ENCODE measurements at places on chromosomes 1 and 21. TPM values are rescaled to one million over a fixed set of nuclear protein-coding genes. Genes with fewer than 3 reads are reported as not detected.

METTL18 gene
- 11.2 TPM for polyA plus RNA-seq

ETV3L gene
- polyA plus RNA-seq = not detected

HDAC1 gene
- 153 TPM for polyA plus RNA-seq

SLC25A34 gene
- polyA plus RNA-seq = 2.7 TPM

OR2L5 gene
- polyA plus RNA-seq = not detected

SH3D21 gene
- 24.2 TPM for polyA plus RNA-seq

GABPB2 gene
- 11.6 TPM for polyA plus RNA-seq

SLC45A1 gene
- polyA plus RNA-seq = 2.0 TPM

FBXO2 gene
- 102 TPM for polyA plus RNA-seq

ANKRD35 gene
- polyA plus RNA-seq = 0.93 TPM

IGSF9 gene
- polyA plus RNA-seq = 107 TPM

NPHS2 gene
- polyA plus RNA-seq = not detected

ANKRD13C gene
- 19.0 TPM for polyA plus RNA-seq

DNA sequence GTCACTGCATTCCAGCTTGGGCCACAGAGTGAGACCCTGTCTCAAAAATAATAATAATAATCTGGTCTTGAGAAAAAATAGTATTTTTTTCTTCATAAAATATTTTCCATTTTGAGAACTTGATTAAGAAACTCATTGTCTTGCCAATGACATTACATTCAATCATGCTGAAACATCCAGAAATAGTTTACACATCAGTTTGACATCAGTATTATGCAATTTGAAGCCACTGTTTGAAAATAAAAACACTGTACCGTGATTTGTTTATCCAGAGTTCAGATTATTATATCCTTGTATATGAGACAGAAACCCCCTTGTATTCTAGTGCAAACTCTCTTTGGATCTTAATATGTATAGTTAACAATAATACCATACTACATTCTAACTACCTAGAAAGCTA lies 6.9 kb downstream of the FMO2 start:
- no peak for DNase-seq

- DNase-seq = no peak
Measured at GRCh38 chr1:218462116-218462515, 117.0 kb downstream of the TGFB2 start.

GRCh38 chr1:52553362-52554266 lies 722 bp upstream of the TUT4 start:
- DNase-seq = peak; percentile 84

DNA sequence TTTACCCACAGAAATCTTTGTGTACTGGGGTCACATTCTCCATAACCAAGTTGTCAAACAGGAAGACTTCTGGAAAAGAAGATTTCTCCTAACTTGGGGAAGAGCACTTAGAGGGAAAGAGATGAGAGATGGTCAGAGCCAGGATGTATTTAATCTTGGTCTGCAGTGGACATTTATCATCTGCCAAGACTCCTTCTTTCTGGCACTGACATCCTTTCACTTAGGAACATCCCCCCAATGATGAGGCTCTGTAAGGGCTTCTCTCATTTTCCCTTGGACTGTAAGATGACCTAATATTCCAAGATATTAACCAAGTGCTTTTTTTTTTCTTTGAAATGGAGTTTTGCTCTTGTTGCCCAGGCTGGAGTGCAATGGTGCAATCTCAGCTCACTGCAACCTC lies 39.3 kb upstream of the IGSF3 start:
- DNase-seq = no peak

GRCh38 chr1:160707236-160708064 lies 4.2 kb downstream of the CD48 start:
- DNase-seq = no peak

GRCh38 chr1:36710951-36711350 lies 228.2 kb upstream of the CSF3R start:
- no peak for DNase-seq

DNA sequence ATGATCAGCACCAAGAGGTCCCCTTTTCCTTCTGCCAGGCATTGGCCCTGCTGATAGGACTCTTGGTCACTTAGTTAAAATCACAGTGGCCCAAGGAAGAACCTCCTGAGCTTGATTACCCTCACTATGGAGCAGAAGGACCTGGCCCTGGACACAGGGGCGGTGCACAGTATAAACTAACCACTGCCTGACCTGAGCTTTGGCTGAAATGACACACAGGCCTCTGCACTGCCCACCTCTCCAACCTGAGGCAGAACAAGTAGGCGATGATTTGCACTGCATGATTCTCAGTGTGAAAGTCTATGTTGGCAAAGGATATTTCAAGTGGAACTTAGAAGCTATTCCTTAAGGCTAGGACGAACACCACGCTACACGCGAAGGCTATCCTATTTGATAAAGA lies 48.5 kb downstream of the CAPN2 start:
- DNase-seq = no peak

GRCh38 chr1:160309185-160309557 lies 24.2 kb upstream of the PEX19 start:
- no peak for DNase-seq

DNA sequence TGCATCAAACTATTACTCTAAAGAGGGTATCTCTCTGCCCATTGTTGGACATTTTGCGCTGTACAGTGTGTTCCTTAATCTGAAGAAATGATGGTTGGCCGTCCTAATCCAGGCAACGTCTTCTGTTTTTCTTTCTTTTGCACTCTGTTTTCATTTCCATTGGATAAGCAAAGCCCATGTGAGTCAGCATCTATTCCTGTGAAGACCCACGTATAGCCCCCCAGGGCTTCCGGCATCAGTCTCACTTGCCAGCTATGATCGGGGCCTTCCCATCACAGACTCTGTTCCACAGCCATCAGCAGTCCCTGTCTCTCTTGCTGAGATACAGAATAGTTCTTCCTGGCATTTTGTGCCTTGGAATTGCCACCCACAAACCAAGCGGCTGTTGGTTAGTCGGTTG lies 29.2 kb upstream of the BRDT start:
- DNase-seq = no peak

DNA sequence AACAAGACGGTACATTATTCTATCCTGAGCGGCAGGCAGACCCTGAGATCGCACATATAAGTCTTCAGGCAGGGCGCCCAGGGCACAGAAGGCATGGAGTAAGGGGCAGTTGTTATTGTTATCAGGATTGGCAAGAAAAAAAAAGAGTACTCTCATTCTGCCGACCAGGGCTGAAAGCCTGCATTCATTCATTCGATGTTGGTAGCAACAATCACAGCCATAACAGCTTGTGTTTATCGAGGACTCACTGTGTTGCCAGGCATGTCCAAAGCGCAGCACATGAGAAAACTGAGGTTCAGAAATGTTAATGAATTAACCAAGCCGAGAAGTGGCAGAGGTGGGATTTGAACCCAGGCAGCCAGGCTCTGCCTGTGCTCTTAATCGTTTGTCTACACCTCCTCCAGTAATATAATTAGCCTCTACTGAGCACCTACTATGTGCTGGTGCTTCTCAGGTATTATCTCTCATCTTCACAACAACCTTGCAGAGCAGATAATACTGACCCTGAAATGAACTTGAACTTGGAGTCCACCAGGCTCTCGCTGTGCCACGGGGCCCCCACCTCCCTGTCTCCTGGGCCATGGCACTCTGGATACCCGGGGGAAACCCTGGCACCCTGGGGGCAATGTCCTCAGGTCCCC lies 56.2 kb downstream of the TAS1R2 start:
- no peak for DNase-seq

DNA sequence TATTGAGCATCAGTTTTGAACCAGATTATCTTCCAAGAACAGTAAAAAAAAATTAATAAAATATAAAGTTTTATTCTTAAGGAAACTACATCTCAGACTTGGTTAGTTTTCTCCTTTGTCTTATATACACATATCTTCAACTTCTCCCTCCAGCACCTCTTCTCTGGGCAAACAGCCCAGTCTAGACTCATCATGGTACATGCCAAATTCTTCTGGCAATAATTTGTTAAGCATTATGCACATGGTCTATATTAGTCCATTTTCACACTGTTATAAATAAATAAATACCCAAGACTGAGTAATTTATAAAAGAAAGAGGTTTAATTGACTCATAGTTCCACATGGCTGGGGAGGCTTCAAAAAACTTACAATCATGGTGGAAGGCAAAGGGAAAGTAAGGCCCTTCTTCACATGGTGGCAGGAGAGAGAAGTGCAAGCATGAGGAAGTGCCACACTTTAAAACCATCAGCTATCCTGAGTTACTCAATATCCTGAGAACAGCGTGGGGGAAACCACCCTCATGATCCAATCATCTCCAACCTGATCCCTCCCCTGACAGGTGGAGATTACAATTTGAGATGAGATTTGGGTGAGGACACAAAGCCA lies 108.7 kb upstream of the RNPC3 start:
- no peak for DNase-seq

DNA sequence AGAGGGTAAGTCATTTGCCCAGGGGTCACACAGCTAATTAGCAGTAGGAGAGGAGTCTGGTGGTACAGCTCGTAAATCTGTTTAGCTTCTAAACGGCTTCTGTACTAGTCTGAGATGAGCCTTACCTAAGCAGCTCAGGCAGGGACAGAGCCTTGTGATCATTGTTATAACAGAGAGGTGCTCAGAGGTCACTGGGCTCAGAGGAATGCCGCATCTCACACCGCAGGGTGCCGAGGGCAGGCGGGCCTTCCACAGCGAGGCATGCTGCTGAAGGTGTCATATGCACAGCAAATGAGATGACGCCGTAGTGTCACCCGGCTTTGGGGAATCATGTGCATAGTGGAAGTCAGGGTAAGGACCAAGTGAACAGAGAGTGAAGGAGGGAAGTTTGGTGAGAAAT lies 305.2 kb upstream of the FMN2 start:
- no peak for DNase-seq

- no peak for DNase-seq
Measured at GRCh38 chr1:7127322-7128075, 342.2 kb downstream of the CAMTA1 start.

DNA sequence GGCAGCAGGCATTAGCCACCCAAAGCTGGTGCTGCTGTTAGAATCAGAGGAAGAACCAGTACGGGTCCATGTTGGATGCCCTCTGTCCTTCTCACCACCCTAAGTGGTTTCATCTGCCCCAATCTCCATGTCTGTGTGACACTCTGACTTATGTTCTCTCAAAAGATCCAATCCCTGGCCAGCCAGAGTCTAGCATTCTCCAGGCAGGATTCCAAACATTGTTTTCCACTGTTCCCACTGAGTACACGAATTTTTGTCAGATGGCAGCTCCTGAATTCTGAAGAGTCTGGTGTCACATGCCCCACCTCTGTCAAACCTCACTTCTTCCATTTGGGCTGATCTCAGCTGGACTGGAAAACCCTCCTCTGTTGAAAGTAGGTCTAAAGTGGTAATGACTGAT lies 166.0 kb downstream of the DISC1 start:
- no peak for DNase-seq

- DNase-seq = no peak
Measured at GRCh38 chr1:53656747-53657530, 82.0 kb downstream of the GLIS1 start.

- DNase-seq = no peak
Measured at GRCh38 chr1:181129771-181130606, 41.5 kb downstream of the IER5 start.

- DNase-seq = no peak
Measured at GRCh38 chr1:222127526-222128152, 385.8 kb upstream of the DUSP10 start.

DNA sequence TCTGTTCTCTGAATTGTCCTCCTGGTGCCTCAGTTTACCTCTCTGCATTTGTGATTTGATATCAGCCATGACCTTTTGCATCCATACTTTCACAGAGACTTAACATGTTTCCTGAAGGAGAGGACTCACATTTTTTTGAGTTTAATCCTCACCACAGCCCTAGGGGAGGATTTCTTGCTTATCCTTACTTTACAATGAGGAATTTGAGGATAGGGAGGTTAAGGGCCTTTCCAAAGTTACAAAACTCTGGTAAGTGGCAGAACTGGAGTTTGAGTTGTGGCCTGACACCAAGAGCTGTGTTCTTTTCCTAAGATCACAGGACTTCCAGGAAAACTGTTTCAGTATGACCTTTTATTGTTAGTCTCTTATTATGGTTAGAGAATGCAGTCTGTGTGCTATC lies 34.2 kb downstream of the TNFRSF8 start:
- DNase-seq = no peak

DNA sequence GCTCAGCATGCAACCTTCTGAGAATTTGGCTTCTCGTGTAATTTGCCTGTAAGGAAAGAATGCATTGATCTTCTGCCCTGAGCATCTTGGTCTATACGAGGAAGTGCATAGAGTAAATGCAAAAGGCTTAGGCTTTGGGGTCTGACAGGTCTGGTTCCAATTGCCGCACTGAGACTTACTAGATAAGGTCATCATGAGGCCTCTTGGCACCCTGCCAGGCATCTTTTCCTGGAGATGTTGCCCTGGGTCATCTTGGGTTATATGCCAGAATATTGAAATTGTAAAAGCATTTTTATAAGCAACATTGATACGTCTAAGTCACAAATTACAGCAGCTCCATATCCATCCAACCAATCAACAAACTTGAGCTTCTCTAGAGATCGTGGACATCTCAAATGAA lies 108.8 kb upstream of the WARS2 start:
- no peak for DNase-seq

- no peak for DNase-seq
Measured at GRCh38 chr1:115168026-115168425, 78.7 kb upstream of the TSPAN2 start.

DNA sequence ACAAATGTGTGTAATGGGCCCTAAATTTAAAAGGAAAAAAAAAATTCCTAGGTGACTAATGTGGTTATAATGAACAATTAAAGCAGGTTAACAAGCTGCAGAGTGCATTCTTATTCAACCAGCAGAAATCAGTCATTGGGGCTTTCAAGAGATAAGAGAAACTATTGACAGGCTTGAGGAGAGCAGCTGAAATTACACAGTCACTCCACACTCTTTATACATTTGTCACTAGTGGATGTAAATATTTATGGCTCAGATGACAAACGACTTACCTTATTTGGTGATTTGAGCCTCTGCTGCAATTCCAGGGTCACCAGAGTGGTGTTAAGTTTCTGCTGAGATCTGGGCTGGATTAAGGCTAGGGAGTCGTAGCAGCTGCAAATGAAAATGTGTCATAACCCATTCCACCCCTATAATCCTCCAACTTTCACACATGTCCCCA lies 896.3 kb downstream of the TTLL7 start:
- DNase-seq = peak; percentile 19

DNA sequence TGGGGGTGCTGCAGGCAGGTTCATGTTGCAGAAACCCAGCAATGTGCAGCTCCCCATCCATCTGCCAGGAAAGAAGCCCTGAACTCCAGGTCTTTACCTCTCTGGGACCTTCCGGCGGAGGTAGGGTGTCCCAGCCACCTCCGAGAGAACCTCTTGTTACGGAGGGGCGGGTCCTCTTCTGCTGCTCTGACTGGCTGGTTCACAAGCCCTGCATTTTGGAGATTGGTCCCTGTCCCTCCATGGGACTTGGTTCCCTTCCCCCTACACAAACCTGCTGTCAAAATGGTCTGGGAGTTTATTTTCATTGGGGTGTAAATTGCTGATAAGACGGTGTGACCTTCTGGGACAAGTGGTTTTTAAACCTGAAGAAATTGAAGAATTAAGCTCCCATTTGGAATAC lies 8.0 kb upstream of the CELSR2 start:
- DNase-seq = no peak

- no peak for DNase-seq
Measured at GRCh38 chr1:92488416-92488815, 1.7 kb upstream of the GFI1 start.

- DNase-seq = no peak
Measured at GRCh38 chr1:76105372-76105771, 30.8 kb downstream of the ST6GALNAC3 start.
